ENCODE measurements at places on chromosomes 2 and 18.

GRCh38 chr2:217875556-217876252, 127.1 kb downstream of the TNS1 start:
- no peak for DNase-seq

DNA sequence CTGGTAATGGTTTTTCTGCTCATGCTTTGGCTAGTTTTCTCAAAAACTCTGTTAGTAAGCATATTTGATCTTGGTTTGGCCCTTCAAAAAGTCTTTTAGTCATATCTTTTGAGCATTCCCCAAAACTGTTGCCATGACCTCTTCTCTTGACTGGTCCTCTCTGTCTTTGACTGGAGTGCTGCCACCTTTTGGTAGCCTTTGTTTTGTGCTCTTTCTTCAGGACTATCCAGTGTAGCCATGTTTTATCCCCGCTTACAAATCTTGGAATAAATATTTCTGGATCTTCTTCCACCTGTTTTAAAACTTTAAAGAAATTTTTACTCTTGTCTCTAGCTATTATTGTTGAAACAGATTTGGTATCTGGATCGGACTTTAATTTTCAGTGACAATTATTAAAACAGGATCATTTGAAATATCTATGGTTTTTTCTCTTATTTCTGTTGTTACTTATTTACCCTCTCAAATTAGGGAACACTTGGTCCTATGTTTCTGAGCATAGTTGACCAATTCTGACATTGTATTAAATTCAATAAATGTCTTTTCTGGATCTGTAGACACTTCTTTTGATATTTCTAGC, 965 bp upstream of the ELOA2 start:
- no peak for DNase-seq

DNA sequence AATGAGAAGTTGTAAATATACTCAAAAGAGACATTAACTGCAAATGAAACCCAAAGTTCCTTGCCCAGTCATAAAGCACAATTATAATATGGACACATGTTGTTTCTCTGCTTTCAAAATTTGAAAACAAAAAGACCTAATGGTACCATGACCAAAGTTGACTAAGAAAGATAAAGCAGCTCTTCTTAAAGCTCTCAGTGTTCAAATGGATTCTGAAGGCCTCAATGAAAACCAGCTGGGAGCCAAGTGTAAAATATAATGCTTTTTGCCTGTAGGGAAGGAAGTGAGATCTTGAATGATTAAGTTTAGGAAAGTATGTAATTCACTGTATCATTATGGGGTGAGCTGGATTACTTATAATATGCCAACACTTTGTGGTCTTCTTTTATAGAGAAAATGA, 178.6 kb downstream of the SATB2 start:
- no peak for DNase-seq

DNA sequence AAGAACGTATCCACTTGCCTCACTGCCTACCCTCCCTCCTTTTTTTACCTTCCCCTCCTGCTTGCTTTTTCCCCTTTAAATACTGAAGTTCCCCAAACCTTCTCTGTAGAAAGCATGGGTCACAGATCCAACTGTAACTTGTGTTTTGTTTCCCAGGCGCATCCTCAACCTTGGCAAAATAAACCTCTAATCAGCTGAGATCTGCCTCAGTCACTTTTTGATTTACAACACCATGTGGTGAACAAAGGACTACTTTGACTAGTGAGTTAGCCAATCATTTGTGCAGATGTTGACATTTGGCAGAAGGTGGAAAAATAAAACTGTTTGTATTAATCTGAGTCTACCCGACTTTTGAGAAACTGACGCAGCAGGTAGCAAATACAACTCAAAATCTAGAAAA, 23.3 kb upstream of the MCM6 start:
- no peak for DNase-seq

GRCh38 chr2:40310303-40310702, 141.6 kb downstream of the SLC8A1 start:
- DNase-seq, result no peak

DNA sequence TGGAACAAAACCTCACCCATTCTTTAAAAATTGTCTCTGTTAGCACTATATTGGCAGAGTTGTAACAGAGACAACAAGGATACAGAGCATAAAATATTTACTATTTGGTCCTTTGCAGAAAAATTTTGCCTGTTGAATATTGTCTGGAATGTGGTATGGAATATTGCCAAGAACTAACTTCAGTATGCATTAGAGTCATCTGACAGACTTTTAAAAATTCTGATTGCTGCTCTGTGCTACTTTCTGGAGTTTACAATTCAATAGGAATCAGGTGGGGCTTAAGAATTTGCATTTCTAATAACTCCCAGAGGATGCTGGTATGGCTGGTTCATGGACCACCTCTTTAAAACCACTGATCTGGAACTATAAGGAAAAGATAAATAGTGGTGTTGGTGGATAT, 32.8 kb upstream of the NYAP2 start:
- DNase-seq, result no peak

GRCh38 chr2:96396095-96396494, 60.5 kb downstream of the NCAPH start:
- no peak for DNase-seq

GRCh38 chr2:153584244-153584643, 105.7 kb upstream of the RPRM start:
- DNase-seq, result no peak

GRCh38 chr2:127560201-127560930, 24.9 kb downstream of the MYO7B start:
- DNase-seq, result no peak

DNA sequence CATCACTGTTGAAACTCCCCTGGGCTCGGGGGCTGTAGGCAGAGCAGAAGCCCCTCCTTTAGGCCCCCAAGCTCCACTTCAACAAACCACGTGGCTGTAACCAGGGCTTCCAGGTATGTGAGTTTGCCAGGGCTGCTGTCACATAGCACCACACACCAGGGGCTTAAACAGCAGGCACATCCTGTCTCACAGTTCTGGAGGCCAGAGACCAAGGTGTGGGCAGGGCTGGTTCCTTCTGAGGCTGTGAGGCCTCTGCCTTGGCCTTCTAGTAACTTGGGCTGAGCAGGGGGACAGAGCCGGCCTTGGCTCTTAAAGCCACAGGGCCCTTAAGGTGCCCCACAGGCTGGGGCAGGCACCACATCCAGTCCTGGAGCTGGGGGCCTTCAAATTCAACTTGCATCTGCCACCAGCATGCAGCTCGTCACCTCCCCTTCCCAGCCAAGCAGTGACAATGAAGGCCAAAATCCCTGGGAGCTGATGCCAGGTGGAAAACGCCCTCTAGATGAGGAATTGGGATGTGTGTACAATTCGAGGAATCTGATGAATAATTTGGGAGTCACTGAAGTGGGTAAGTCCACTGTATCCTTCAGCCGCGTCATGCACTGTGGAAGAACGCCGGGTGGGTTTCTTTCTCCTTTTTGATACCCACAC, 104.2 kb upstream of the ODC1 start:
- DNase-seq, result no peak

GRCh38 chr18:45817543-45817942, 7.9 kb upstream of the SIGLEC15 start:
- no peak for DNase-seq

DNA sequence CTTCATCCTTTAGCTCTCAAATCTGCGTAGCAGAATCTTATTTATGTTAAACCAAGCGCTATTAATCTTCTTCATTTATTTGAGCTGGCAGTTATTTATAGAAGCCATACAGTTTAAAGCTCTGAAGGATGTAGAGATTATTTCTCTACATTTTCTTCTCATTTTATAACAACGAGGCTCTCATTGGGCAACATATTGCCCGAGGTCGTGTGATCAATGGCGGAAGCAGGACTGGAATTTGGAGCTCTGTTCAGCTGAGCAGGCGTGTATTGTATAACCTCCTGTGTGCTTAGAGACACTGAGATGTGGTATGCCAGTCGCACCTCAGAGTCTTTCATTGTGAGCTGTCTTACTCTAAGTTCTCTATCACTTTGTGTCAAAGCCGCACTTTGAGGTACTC, 17.5 kb upstream of the DRC1 start:
- DNase-seq, result no peak

DNA sequence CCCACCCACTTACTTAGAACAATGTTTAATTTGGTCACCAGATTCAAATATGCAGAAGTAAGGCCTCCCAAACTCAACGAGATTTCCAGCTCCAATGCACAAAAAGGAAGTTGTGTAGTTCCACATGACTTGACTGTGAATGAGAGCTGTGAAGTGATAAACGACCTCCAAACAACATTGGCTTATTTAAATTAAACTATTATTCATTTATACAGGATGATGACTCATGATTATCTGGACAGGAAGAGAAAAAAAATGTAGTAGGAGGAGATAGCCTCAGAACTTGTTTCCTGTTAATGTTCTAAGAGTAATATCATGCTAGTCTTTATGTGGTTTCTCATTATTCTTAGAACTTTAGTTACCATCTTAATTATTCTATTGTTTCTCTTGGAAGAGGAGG, 237.3 kb downstream of the C1D start:
- DNase-seq, result no peak

- DNase-seq, result no peak
Observed at GRCh38 chr2:20663196-20664070, 3.5 kb upstream of the GDF7 start.

DNA sequence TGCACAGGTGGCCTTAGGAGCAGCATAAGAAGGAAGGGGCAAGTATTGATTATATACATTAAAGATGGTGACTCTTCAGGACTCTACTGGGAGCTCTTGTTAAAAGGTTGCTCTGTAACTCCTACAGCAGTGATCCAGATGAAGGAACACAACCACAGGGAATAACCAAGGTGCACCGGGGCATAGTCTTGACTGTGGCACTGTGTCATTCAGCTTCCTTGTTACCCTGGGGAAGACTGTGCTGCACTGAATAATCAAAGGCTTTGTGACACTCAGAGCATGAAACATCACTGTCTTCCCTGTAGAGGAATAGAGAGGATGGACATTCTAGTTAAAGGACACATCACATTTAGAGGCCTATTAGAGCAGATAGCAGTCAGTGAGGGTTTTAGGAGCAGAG, 105.3 kb downstream of the UBE2E3 start:
- DNase-seq, result no peak

GRCh38 chr2:203061346-203061745, 46.7 kb downstream of the NBEAL1 start:
- no peak for DNase-seq

All from NCI-H2107 (cell line).